ENCODE measurements at places on chromosomes 11 and 22.
A peak's percentile ranks its signal among the peaks of the same experiment; 100 is the strongest.

DNA sequence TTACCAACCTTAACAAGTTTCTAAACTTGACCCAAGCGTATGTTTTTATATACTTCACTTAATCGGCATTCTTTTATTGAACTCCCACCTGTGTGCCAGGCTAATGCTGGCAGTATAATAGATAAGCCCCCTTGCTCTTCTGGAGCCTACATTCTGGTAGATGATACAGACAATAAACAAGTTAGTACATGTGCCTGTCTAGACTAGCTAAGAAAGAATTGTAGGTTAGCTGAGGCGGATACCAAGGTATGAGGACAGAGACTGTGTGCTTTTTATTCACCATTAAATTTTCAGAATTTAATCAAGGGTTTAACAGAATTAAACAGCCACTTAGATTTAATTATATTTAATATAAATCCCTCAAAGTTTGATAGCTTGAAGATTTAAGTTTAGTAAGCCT, 45.7 kb downstream of the TTC17 start:
- DNase-seq, result no peak

- DNase-seq, result peak; percentile 97
These were observed 23.1 kb downstream of the MICAL3 start for GRCh38 chr22:18001040-18001893.

- DNase-seq, result no peak
These were observed 33.0 kb upstream of the PAK1 start for GRCh38 chr11:77506857-77507256.

- no peak for DNase-seq
These were observed 7.3 kb downstream of the CCDC88B start for GRCh38 chr11:64347193-64347867.

GRCh38 chr11:92057849-92058442, 166.7 kb upstream of the FAT3 start:
- no peak for DNase-seq

DNA sequence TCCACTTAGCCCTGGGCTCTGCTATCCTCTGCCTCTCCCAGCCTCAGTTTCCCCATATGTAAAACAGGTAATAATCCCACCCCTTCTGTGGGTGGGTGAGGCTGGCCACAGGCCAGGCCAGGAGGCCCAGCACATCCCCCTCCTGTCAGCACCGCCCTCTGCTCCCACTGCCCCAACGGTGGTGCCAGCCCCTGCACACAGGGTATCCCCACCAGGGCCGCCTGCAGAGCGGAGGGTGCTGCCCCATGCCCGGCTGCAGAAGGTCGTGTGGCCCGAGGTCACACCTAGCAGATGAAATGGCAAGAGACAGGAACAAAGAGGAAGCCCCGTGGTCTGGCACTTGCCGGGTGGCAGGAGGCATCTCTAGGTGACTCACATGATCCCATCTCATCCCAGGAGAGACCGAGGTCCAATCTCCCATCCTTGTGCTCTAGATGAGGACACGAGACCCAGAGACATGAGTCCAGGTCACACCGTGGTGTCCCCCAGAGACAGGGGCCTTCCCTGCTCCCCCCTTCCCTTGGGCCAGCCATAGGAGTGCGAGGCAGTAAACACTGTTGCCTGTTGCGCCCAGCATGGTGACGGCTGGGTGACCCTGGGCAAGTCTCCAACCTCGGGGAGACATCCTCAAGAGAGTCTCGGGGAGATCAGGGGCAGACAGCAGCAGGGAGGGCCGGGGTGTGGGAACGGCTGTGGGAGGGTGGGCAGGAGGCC, 27.2 kb upstream of the PPARA start:
- no peak for DNase-seq

- DNase-seq, result no peak
These were observed 1.6 kb downstream of the MAML2 start for GRCh38 chr11:96341211-96342013.

DNA sequence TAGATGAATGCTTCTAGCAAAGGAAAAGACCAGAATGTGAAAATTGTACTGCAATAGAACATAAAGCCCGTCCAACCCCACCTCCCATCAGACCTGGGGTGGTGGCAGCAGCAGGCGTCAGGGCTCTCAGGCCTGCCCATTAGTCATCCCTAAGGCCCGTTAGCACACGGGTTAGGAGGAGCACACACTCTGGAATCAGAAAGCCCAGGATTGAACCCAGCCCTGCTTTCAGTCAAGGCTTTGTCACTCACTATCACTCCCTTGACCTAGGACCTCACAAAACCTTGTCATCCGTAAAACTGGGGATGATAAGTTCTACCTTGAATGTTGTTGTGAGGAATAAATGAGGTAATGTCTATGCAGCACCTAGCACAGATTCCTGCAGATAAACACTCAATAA, 26.9 kb downstream of the MICAL3 start:
- no peak for DNase-seq

DNA sequence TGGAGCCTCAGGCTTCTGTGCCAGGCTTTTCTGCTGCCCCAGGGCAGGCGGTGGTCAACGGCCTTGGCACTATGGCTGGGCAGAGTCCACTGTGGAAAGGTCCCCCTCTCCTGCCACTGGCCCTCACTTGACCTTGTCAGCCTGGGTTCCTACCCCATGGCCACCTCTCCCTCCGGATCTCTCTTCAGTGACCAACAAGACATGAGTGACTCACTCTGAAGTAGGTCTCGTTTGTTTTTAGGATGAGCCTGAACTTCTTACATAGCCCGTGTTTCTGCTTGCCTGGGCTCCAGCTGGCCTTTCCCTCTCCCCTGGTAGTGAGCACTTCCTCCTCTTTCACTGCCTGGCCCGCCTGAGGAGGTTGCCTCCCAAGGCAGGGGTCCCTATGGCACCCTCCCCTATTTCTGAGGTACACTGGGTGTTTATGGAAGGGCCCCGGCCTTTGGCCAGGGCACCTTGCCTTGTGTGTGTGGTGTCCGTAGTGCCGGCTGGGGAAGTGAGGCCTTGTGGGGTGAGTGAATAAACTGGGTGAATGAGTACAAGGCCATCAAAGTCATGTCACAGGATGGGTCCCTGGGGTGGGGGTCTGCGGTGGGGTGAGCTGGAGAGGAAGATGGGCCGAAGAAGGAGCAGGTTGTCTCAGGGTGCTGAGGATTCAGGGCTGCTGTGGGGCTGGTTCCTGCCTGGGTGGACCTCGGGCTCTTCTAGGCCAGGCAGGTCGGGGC, 5.0 kb downstream of the SHANK3 start:
- DNase-seq, result no peak

DNA sequence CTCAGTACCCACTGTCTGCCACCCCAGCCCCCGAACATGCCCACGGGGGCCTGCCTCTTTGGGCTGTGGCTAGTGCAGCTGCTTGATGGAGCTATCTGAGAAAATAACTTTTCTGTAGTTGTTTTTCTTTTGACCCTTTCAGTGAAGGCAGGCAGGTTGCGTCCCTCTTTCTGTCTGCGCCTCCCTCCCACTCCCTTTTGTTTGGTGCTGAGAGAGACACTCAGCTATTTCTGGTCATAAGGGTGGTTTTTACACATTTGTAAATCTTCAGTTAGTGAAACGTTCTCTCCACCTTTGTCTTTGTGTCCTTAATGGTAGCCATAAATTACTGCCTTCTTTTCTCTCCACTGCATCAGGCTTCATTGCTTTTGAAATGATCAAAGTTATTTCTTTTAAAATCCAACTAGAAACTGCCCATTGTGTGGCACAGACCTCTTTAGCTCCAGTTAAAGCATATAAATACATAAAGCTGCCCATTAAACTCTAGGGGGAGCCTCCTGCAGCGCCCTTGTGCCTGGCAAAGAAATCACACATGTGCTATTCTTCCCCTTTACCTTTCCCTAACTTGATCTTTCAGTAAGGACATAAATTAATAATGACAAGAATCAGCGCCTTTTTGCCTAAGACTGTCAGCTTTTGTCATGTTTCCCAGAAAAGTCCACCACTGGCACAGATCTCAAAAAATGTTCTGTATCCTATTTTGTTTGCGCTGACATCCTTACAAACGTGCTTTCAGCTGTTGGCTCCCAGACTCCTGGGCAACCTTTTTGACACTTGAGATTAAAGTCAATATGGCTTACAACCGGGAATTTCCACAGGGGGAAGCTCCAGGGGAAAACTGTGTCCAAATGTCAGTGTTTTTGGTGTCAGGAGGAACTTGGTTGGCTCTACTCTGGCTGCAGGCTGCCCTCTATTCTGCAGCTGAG, 1.7 kb upstream of the SCUBE2 start:
- no peak for DNase-seq

GRCh38 chr11:125871391-125872137, 15.9 kb upstream of the HYLS1 start:
- DNase-seq, result peak; percentile 8

DNA sequence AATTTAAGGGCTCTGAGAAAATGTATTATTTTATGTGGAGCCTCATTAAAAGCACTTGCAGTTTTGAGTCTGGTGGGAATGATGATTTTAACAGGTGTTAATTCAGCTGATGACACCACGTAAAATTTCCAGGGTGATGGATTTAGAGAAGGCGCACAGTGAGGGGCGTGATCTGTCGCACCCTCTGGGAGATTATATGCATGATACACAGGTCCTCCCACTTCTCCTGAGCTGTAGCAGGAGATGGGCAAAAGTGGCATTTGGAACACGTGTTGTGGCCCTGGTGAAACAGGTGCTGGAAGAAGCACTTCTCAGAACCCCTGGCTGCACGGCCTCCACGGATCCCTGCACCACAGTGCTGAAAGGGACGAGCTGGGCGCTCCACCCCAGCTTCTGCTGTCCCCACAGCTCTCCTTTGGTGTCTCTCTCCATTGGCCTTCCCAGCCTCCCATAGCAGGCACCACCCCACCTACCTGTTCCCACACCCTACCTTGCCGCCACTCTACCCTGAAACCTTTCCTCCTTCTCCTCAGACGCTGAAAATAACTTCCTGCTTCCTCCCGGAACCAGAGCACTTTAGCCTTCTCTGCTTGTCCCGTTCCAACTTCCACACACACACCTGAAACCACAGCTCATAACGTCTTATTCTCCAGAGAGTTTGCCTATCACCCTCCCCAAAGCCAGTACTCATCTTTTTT, 6.9 kb upstream of the SORL1 start:
- no peak for DNase-seq
